SK-N-MC (cell line): ENCODE measurements at places on chromosomes 3 and 15.

GRCh38 chr3:17500618-17501017 lies 241.8 kb downstream of the TBC1D5 start:
- DNase-seq, result no peak

GRCh38 chr15:80883641-80884040 lies 104.5 kb downstream of the CEMIP start:
- DNase-seq, result no peak

DNA sequence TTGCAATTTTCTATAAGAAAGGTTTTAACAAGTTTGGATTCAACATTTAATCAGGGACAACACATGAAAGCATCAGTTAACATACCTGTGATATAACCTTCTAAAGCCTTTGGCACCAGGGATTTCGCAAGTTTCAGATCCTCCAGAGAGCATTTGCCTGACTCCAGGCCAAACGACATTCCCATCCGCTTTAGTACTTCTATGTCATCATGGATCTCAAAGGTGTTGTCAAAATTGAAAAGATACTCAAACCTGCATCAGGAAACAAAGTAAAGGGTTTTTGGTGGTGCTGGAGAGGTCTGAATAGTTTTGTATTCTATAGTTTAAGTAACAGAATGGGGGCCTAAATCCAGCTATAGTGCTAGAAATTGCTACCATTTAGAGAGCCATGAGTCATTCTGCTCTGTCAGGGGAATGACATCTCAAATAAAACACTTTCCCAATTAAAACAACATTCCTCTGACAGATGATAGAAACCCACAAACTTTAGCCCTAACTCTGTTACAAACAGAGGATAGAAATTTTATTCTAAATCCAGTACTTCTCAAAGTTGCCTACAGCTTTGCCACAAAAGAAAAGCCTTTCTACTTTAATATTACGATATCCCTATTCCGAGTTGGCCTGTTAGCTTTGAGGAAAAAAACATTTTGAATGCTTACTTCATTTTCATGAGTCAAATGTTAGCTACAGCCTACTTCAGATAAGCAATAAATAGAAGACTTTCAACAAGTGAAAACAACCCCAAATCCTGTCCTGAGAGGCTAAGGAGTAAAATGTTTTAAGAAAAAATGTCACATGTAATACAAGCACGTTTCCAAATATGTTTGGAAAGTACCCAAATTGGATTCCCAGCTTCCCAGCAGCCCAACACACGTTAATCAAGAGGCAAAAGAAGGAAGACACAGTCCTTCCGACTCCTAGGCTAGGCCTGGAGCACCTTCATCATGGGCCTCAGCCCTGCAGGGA lies 83.4 kb downstream of the ATP1B3 start:
- DNase-seq, result no peak

GRCh38 chr15:88690331-88690730 lies 51.5 kb downstream of the ISG20 start:
- no peak for DNase-seq

DNA sequence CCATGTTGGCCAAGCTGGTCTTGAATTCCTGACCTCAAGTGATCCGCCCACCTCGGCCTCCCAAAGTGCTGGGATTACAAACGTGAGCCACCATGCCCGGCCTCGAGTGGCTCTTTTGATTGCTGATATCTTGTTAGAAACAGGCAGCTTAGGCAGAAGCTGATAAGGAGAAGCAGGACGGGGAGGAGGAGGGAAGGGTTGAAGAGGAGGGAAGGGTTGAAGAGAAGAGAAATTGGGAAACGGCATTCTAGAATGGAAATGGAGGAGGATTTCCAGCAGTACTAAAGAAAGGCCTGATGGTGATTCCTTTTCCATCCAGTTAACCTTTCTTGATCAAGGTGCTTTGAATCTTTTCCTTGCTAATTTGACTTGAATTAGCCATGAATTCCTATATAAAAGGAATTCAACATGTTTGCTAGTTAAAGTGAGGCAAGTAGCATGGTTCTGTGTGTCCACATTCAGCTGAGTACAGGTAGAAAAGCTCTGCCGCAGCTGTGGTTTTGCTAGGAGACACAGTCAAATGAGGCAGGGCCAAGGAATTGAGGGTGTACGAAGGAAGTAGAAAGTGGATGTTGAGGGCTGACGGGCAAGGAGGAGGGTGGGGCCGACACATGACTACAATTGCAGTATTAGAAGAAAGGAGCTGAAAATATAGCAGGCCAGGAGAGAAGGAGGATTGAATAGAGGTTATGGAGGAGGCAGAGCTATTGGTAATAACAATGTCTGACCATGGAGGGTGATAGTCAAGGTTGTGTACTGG lies 27.2 kb upstream of the ATP1B3 start:
- no peak for DNase-seq

GRCh38 chr3:70863049-70863448 lies 550.6 kb upstream of the MDFIC2 start:
- no peak for DNase-seq

DNA sequence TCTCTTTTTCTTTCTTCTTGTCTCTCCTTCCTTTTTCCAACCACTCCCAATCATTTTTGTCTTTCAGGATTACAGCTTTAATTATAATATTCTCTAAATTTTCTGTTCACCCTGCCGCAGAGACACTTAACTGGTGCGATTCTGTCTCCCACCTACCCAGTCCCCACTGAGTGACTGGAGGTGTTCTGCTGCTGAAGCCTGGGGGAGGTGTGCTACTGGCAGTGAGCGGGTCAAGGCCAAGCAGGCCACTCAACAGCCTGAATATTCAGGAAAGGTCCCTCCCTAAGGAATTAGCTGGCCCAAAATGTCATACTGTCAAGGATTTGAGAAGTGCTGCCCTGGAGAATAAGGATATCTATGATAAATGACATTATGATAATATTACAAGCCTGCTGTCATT lies 126.5 kb downstream of the GABRG3 start:
- DNase-seq, result no peak

GRCh38 chr3:149586871-149587270 lies 71.0 kb downstream of the WWTR1 start:
- no peak for DNase-seq

GRCh38 chr3:87053553-87053952 lies 62.6 kb upstream of the VGLL3 start:
- no peak for DNase-seq

DNA sequence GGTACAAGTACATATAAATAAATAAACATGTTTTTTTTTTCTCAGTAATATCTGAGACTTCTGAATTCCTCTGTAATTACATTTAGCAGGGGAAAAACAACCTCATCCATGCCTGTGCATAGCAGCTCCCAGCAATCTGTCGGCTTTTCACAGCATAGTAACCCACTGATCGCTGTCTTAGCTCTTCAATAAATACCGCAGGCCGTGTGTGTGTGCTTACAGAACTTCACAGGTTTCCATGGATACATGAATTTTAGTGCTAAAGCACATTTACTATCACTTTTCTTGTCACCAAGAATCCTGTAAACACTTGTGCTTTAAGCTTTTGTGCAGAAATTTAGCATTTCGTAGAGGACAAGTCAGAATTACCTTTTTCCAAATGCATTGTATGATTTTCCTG lies 4.0 kb upstream of the PLAAT1 start:
- no peak for DNase-seq

- DNase-seq, result no peak
Observed at GRCh38 chr3:179565496-179565895, 2.8 kb downstream of the ACTL6A start.

- no peak for DNase-seq
Observed at GRCh38 chr3:177777699-177778098, 580.4 kb upstream of the TBL1XR1 start.

- DNase-seq, result peak; percentile 37
Observed at GRCh38 chr3:195182470-195182795, 88.5 kb downstream of the XXYLT1 start.

GRCh38 chr3:56456117-56456516 lies 12.2 kb downstream of the ERC2 start:
- DNase-seq, result no peak

- no peak for DNase-seq
Observed at GRCh38 chr3:14929310-14930074, 17.9 kb upstream of the NR2C2 start.

- no peak for DNase-seq
Observed at GRCh38 chr3:82558081-82558480, 796.6 kb upstream of the GBE1 start.

- no peak for DNase-seq
Observed at GRCh38 chr3:188824566-188824965, 347.2 kb upstream of the TPRG1 start.

GRCh38 chr3:71031181-71031580 lies 552.3 kb downstream of the FOXP1 start:
- no peak for DNase-seq

- DNase-seq, result no peak
Observed at GRCh38 chr3:124920718-124921117, 13.8 kb downstream of the MUC13 start.

- DNase-seq, result no peak
Observed at GRCh38 chr3:127744253-127744815, 71.6 kb downstream of the ABTB1 start.

DNA sequence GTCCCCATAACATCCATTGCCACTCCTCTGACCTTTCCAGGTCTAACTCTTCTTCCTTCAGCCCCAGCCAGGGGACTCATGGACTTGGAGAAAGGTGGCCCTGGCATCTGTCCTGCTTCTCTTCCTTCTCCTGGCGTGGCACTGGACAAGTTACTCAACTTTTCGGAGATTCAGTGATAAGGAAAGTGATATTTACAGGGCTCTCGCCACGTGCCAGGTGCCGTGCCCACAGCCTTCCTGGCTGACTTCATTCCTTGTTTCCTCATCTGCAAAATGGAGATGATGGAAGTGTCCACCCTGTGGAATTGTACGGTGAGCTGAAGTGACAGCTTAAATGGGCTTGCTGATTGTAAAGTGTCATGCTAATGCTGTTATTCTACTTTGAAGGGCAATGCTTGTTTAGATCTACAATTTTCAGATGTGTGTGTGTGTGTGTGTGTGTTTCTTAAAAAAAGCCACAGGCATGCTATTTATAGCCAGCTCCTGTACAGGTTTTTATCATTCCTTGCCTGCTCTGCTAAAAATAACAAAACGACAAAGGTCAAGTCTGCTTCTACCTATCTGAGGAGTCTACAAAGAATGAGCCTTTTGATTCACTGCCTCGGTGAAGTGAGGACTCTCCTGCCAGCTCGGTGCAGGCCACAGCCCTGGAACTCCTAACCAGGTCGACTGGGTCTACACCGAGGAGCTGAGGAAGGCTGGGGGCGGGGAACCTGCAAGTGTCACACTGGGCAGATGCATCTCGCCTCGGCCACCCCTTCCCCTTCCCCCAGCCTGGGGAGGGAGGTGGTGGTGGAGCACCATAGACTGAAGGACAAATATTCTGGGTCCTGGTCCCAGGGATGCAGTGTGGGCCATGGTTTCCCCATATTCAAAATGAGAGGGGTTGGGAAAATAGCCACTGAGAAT lies 11.4 kb upstream of the ATP2B2 start:
- DNase-seq, result no peak

DNA sequence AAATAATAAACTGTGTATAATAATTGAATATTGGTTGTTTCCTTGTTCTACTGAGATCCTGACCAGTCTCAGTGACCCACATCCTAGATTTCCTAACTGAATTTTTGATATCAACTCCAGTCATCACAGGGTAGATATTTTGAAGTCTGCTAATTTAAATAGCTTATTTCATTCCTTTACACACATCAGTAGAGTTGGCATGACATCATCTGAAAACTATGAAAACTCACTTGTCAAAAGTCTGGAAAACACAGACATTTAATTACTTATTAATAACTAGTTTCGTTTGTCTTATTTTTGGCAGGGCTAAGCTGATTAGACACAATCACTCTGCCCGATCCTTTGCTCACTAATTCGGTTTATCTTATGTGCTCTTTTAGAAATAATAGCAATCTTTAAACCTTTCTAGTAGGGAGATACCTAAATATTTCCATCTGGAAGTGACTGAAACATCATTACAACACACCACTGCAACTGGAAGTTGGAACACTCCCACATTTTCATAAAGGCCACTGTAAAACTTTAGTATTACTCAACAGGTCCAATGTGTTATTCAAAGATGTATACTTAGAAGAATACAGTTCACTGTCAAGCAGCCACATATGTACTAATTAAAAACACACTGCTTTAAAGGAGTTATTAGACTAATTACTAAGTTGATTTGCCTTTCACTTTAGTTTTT lies 198.4 kb upstream of the ZNF717 start:
- no peak for DNase-seq

DNA sequence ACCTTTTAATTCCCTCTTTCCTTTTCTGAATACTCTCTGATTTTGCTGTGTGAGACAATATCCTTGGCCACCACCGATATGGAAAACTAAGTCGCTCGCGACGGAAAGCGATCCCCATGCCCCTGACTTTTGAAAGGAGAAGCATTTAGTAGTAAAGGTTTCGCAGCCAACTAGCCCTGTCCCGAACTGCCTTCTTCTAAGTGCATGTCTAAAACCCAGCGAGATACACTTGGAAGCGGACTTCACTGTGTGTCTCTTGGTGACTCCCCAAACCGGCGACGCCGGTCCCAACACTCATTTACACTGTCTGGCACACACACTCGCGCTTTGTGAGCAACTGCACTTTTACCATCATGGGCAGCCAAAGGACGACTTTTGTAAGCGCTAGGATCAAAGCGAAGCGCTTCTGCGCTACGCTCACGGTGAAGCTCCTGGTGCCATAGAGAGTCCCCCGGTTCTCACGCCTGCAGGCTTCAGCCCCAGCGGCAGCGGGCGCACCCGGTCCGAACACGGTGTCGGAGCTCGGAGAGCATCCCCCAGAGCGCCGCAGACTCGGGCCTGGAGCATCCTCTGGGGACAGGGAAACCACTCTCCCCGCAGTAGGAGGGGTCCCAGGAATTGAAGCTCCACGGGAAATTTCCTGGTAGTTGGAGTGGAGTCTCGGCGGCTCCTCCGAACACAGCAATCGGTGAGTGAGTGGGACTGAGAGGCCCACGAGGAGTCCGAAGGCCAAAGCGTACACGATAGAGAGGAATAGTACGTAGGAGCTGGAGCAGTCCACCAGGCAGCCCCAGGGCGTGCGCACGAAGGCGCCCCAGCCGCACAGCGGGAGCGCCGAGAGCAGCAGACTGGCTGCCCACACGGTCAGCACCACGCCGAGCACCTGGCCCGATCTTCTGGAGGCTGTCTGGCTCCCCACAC lies 1.4 kb downstream of the GPR149 start:
- no peak for DNase-seq

DNA sequence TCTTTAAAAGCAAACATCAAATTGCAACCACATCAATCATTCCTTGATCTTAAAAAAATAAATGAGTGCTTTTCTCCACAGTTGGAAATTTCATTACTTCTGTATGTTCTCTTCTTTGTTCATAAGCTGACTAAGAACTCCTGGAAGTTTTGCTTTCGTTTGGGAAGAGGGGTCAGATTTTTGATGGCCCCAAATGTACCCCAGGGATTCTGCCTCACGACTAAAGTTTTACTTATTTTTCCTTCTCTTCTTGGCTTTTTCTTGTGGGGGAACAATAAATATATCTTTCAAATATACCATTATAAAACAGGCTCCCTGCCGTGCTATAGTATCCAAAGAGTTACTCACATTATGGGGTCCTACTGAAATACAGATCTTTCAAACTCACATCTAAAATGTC lies 215.0 kb upstream of the CDIN1 start:
- no peak for DNase-seq

DNA sequence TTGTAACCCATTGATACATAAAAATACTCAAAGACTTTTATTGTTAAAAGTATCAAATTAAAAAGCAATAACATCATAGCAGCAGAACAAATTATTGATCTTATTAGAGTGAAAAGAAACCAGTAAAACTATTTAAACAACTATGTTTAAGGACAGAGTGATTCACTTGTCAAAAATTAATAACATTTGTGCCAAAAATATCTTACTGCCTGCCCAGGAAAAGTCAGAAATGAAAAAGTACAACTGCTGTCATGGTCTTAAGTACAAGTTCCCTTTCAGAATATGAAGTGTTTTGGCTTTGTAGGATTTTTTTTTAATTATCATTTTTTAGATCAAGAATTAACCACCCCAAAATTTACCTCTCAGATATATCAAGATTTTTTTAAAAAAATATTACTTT lies 3.4 kb downstream of the IFT57 start:
- no peak for DNase-seq
